ENCODE measurements at places on chromosomes 2 and 18.

DNA sequence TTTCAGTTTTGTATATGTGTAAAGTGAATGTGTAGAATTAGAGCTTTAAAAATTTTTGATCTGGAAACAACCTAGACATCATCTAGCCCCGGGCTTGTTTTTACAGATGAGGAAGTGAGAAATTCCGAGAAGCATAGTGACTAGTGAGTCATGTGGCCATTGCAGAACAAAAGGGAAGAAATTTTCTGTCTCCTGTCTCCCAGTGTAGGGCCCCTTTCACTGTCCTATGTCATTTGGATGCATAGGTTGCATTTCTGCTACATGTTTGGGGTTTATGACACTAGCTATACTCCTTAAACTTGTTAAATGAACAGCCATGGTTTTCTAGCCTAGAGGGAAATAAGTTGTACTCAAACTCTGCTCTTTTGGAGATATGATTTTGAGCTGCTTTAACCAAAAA, 84.6 kb downstream of the PLCL1 start:
- DNase-seq, result no peak

DNA sequence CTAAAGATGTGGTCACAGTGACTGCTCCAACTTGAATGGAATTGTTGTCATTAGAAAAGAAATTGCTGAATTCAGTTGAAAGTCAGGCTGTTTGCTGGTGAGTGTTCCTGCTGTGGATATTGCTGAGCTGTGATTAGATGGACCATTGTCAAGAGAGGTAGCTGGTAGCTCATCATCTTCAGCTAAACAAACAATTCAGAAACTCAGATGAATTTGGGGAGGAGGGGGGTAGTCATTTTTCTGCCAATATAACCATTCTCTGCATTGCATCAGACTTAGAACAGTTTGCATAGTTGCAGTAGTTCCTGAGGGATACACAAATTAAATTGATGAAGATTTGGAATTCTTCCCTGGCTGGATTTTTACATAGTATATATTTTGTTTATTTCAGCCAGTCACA, 108.3 kb downstream of the MTCL1 start:
- no peak for DNase-seq

DNA sequence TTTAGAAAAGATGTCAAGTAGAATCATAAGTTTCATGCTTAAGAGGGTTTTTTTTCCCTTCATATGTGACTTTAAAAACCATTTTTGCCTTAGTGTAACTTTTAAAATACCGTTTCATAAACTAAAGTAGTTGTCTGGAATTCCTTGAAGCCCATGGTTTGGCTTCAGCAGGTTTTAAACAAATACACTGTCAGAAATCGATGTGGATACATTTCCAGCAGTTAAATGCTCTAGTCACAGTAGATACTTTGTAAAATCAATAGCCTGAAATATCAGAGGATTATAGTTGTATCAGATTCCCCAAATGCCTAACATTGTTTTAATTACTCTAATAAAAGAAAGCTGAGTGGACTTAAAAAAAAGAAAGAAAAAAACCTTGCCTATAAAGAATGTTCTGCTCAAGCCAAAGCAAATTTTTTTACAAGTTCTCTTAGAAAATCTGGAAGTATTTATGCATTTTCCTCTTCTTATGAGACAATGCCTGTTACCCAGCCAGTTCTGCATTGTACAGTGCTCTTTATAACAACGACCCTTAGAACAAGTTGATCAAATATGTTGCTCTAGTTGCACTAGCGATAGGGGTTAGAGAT, 260.5 kb downstream of the LTBP1 start:
- no peak for DNase-seq

DNA sequence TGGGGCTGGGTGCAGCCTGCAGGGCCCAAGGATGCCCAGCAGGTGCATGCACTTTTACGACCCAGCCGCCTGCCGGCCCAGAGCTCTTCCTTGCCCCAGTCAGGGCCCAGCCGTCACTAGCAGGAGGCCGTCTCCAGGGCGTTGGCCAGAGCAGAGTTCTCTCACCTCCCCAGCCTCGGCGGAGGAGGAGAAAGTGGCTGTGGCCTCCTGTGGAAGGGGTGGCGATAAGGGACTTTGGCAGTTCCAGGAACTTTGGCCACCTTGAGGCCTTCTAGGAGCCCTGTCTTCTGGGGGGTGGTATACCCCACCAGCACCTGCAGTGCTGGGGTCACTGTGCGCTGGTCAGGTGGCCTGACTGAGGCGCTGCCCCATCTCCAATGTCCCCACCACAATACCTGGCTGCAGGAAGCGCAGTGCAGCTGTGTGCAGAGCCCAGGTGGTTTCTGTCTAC, 22.0 kb downstream of the NPPC start:
- DNase-seq, result no peak

- no peak for DNase-seq
Observed at GRCh38 chr2:52563151-52563550, 1204.5 kb upstream of the CHAC2 start.

DNA sequence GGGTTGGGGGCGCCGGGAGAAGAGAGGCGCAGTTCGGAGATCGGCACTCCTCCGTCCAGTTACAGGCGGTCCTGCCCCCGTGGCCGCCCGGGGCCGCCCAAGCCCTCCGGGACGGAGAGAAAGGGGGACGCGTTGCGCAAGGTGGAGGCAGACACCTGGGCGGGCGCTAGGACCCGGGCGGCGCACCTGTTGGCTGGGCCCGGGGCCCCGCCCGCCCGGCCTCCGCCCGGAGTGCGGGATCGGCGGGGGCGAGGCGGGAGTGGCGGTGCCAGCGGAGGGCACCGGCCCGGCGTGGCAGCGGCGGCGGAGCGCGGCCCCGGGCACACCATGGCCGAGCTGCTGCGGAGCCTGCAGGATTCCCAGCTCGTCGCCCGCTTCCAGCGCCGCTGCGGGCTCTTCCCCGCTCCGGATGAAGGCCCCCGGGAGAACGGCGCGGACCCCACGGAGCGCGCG, at the start of gene SGPP2:
TSS of gene SGPP2 (plus strand) at position 268 of the 453 bp plus-strand sequence. CDS start at position 328, 60 bp downstream.
- DNase-seq, result no peak

GRCh38 chr2:210562502-210563080, 6.2 kb downstream of the CPS1 start:
- DNase-seq, result no peak

DNA sequence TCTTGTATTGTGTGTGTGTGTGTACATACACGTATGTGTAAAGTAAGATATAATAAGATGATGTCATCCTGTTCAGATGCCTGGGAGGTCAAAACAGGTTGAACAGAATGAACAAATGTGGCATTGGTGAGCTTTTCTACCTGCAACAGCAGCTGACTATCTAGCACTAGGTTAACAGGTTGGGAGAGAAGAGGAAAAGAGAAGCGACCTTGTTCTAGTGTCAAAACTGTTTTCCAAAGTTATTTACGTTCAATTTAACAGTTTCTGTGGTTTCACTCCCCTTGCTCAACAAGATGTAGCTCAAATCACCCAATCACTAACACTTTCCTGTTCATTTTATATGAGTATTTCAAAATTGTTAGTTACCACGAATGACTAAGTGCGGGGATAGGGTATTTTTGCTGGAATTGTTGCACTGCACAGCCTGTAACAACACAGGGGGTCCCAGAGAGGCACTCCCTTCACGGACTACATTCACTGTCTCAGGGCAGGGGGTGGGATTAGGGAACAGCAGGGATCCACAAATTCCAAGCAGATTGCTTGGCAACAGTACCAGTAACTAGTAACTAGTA, 67.5 kb upstream of the DTNB start:
- no peak for DNase-seq

GRCh38 chr2:99545066-99545465, 55.2 kb upstream of the REV1 start:
- DNase-seq, result no peak
